ENCODE measurements at places on chromosomes 1 and 21.

GRCh38 chr1:29586991-29587745 is 350.8 kb downstream of the PTPRU start:
- no peak for DNase-seq

DNA sequence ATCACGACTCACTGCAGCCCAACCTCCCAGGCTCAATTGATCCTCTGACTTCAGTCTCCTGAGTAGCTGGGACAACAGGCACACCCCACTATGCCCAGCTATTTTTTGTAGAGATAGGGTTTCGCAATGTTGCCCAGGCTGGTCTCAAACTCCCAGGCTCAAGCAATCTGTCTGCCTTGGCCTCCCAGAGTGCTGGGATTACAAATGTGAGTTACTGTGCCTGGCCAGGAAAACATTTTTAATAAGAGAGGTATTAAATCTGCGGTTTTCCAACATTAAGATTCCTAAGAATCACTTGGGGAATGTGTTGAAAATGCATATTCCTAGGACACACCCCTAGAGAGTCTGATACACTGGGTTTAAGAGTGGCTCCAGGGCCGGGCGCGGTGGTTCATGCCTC is 8.7 kb downstream of the CSF1 start:
- DNase-seq: no peak

DNA sequence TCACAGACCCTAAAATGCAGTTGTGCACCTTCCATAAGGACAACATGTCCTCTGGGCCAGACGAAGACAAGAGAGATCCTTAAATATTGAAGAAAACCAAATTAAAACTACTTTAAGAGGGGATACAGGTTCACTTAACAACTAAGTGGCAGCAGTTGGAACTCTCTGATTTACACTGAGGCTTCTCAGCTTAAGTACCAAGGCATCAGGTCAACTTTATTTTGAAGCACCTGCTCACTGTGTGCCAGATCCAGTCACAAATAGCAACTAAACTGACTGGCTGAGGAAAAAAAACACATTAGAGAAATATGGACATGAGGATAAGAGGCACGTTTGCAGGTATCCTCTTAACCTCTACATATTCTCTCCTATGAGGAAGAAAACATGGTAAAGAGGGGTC is 33.2 kb downstream of the SLC35D1 start:
- DNase-seq: no peak

- DNase-seq: no peak
These were observed 387.6 kb downstream of the CAMTA1 start for GRCh38 chr1:7172804-7173203.

DNA sequence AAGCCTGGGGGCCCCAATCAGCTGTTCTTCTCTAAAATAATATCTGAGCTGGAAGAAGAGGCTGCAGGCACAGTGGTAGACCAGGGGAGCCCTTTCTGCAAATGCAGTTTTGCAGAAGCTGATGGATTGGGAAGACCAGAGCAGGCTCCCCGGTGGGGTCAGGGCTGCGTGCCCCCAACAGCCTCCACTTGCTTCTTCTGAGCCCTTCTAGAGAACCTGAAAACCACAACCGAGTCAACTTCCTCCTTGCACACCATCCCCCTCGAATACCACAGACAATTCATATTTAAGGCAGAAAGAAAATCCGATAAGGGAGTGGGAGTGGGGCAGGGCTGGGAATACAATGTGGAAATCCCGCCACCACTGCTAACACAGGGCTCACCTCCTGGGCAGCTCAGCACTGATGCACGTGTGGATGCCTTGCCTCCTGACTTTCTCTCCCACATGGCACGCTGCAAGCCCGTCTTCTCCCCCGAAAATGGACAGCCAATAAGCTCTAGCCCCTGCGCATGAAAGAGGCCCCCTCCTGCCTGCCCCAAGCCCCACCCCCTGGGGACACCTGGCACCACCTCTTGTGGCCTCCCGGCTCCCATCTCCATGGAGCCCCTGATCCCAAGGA is 25.4 kb upstream of the ALDH4A1 start:
- peak; percentile 71 for DNase-seq

DNA sequence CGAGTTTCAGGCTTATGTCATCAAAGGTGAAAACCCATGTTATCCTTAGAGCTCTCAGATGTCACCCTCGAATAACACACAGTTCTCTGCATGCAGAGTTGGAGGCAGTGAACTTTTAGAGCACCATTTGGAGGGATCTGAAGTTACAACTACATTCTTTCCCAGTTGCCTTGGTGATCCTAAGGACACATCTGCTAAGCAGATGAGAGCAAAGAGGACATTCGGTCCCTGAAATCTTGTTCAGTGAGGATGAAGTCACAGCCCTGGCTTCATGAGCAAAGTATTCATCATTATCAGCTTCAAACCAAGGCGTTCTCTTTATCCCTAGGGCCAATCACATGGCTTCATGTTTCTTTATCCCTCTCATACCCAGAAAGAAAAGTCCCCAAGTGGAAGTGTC is 23.1 kb upstream of the MCOLN2 start:
- DNase-seq: no peak

DNA sequence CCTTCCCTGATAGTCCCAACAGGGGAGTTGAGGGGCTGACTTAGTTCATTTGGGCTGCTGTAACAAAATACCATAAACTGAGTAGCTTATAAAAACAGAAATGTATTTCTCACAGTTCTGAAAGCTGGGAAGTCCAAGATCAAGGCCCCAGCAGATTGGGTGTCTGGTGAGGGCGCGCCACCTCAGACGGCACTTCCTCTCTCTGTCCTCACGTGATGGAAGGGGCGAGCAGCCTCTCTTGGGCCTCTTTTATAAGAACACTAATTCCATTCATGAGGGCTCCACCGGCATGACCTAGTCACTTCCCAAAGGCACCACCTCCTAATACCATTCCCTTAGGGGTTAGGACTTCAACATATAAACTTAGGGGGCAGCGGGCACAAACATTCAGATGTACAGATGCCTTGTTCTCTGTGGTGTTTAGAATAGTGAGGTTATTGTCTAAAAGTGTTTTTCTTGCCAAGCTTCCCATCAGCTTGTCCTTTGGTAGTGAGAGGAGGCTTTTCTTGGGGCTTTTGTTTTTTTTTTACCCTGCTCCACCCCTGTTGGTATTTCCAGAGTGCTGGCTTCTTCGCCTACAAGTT is 20.3 kb downstream of the NIPAL3 start:
- DNase-seq: no peak

DNA sequence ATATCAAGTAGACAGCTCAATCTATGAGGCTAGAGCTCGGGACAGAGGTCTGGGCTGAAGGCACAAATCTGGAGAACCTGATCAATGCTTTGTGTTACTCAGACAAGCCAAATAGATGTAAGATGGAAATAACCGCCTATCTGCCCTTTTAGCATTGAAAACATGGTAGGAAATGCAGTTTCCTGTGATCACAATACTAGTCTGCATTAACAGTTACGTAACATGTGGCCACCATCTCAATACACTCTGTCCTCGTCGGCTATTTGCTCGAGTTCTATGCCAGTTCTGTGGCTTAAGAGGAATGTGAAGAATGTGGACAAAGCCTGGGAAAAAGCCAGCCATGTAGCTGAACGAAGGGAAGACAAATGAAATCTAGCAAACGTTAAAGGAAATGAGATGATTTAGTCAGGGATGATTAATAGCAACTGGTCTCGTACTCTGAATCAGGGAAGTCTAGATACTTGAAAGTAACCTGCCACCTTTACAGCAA is 73.3 kb downstream of the HSF2BP start:
- DNase-seq: no peak

DNA sequence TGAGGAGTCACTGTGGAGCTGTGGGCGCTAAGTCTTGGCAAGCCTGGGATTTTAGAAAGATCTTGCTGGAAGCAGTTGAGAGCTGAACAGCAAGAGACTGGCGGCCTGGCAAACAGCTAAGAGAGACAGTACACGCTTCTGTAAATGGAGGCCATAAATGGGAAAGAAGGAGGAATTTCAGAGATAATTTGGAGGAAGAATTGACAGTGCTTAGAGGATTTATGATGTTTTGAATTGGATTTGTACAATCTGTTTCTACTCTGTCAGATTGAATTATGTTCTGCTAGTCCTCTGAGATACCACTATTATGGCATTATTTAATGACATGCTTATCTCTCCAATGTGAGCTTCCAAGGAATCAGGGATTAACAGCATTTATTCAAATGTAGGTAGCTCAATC is 50.1 kb downstream of the ABCA4 start:
- no peak for DNase-seq

DNA sequence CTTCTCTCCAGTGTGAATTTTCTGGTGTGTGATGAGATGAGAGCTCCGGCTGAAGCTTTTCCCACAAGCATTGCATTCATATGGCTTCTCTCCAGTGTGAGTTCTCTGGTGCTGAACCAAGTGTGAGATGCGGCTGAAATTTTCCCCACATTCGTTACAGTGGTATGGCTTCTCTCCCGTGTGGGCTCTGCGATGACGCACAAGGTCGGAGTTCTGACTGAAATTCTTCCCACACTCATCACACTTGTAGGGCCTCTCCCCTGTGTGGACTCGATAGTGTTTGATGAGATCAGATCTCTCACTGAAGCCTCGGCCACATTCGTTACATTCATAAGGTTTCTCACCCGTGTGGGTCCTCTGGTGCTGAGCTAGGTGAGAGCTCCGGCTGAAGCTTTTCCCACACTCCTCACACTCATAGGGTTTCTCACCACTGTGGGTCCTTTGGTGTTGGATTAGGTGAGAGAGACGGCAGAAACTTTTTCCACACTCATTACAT is 7.4 kb downstream of the ZNF436 start:
- no peak for DNase-seq

DNA sequence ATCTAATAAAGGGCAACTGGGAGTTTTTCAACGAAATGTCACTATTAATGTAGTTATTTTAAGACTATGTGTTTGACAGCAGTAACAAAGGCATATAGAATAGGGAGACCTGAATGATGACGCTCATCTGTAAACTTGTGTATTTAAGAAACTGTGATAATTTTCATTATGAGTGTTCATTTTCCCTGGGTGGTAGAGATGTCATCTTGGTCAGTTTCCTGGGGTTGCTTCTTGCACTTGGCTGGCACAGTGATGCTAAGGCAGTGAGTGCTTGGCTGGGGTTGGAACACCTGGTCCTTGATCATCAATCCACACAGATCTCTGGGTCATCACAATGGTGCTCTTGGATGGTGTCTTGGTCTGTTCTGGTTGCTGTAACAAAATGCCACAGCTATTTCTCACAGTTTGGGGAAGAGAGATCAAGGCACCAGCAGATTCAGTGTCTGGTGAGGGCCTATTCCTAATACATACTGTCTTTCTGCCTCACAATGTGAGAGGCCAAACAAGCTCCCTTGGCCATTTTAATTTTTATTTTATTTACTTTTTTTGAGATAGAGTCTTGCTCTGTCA is 7.9 kb upstream of the SMYD2 start:
- no peak for DNase-seq

DNA sequence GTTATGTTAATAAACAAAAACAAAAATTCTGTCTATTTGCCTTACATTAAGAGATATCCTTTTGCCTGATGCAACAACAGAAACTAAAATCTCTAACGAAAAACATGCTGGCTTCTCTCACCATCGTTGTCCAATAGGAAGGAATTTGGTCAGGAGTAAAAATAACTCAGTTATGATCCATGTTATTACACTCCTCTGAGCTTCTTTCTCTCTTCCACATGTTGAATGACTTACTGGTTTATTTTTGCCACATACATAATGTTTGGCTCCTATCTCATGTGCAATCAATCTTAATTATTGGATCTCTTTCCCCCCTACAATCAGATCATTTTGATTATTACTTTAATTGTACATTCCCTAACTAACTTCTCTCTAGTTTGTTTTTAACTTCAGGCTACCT is 688.4 kb downstream of the USP25 start:
- no peak for DNase-seq

GRCh38 chr1:101924700-101925099 is 72.0 kb downstream of the OLFM3 start:
- no peak for DNase-seq

DNA sequence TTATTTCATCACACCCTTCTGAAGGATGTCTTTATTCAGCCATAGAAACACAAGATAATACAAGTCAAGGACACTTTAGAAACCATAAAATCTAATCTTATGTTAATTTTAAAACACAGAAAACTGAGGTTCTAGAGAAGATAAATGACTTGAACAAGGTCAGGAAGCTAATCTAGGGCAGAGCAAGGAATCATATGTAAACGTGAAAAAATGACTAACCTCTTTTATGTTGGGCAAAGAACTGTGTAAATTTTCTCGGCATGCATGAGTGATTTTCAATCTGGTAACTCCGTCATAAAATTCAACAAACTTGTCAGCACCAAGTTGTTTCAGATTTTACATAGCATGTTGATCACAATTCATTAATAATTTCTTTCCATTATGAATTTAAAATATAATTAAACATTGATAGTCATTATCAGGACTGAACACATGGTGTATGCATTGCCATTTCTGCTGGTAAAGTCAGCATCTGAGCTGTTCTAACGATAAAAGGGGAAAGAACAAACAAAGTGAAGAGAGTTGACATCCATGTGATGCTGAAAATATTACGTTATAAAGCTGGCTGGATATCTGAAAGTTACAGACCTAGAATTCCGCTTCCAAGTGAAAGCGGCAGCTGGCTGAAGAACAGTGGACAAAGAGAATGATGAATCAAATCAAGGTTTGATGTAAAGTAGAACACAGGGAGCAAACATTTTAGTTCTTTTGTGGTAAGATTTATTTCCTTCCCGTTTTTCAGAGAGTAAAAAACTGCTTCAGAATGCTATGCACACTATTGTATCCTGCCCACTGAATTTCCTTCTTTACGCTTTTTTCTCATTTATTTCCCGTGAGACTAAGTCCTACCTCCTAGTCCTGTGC is 1037.4 kb upstream of the TMPRSS15 start:
- no peak for DNase-seq

DNA sequence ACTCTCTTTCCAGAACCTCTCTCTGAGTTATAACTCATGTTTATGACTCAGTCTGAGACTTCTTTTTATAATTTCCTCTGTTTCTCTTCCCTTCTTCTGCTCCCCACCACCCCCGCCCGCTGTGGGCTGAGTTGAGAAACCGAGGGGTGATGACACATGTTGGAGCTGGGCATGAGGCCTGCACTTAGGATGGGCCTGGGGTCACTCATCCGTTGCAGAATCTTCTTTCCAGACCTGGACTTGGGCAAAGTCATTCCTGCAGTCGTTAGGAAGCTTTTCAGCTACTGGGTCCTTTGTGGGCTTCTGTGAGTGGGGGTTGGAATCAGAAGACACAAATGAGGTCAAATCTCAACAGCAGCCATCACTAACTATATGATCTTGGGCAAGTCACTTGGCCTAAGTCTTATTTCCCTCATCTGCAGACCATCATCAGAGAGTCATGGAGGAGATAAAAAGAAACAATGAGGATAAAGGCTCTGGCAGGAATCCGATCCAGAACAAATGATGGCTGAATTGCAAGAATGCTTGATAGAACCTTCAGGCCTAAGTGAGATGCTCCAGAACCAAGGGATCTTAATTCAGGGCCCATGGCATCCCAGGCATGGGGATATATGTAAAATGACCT is 53.4 kb downstream of the RPS6KA1 start:
- DNase-seq: no peak

GRCh38 chr1:204266504-204267034 is 52.8 kb upstream of the GOLT1A start:
- DNase-seq: no peak

Data from GM12892 (cell line).